Fibroblast of mammary gland (primary cell): ENCODE measurements at places on chromosomes 16 and 17.

DNA sequence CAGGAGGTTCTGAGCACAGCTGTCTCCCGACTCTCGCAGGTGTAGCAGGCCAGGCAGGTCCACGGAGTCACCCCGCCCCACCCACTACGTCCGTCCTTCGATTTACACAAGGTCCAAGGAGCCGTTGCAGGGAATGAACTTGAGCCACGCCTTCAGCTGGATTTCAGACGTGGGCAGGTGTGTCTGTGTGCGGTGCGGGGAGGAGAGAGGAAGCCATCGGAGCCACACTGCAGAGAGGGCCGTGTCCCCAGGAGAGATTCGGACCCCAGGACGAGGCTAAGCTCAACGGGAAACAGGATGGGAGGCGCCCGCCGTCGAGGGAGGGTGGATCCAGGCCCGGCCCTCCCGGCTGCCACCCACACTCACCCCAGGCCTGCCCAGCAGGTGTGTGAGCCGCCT, 50.3 kb downstream of the RPH3AL start:
- no peak for DNase-seq

- no peak for DNase-seq
Measured at GRCh38 chr16:79593074-79593531, 7.4 kb downstream of the MAF start.

- no peak for DNase-seq
Measured at GRCh38 chr16:59905131-59905530, 1171.0 kb upstream of the GOT2 start.

- DNase-seq: peak; percentile 23
Measured at GRCh38 chr17:80361495-80362220, 53.3 kb upstream of the ENDOV start.

DNA sequence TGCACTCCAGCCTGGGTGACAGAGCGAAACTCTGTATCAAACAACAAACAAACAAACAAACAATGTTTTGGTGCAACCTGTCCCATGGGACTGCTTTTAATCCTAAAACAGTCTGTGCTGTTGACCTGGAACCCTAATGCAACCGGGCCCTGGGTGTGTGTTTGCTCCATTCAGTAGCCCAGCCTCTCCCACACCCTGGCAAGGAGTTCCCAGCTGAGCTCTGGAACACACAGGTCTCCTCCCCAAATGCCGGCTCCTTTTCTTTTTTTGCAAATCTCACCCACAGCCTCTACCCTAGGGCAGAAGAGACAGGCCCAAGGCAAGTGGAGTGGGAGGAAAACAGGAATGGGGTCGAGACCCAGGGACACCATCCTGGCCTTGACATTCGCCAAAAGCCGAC, 29.8 kb upstream of the RASD1 start:
- DNase-seq: no peak
